ENCODE measurements at places on chromosomes 16 and 17.

GRCh38 chr16:79047337-79047736 lies 553.2 kb downstream of the MAF start:
- DNase-seq, result no peak

DNA sequence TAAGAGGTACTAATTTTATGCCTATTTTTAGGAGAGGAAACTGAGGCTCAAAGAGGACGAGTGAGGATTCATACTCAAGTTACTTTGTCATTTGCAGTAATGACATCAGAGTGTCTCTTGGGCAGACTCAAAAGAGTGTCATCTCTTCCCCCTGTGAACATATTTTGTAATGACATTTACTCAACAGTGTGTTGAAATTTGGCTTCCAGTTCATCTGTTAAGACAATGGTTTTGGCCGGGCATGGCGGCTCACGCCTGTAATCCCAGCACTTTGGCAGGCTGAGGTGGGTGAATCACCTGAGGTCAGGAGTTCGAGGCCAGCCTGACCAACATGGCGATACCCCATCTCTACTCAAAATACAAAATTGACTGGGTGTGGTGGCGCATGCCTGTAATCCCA lies 28.9 kb downstream of the WFDC1 start:
- DNase-seq, result no peak

GRCh38 chr17:67542219-67543114 lies 165.4 kb downstream of the PITPNC1 start:
- DNase-seq, result no peak

- no peak for DNase-seq
Measured at GRCh38 chr16:53626161-53626560, 77.5 kb downstream of the RPGRIP1L start.

DNA sequence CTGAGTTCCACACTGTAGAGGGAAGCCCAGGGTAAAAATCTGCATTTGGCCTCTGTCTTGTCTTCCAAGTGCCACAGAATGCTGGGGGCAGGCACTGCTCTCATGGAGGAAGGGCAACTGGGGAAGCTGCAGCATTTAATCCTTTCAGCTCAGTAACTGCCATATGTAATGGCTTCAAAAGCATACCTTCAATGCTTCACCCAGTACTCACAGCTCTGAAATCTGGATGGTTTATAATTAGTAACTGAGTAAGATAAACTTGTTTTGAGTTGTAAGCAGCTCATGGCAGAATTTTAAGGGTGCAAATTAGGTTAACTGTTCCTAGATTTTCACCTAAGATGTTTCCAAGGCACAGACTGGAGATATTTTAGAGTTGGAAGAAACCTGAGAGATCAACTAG lies 24.5 kb downstream of the PMP22 start:
- DNase-seq, result no peak

DNA sequence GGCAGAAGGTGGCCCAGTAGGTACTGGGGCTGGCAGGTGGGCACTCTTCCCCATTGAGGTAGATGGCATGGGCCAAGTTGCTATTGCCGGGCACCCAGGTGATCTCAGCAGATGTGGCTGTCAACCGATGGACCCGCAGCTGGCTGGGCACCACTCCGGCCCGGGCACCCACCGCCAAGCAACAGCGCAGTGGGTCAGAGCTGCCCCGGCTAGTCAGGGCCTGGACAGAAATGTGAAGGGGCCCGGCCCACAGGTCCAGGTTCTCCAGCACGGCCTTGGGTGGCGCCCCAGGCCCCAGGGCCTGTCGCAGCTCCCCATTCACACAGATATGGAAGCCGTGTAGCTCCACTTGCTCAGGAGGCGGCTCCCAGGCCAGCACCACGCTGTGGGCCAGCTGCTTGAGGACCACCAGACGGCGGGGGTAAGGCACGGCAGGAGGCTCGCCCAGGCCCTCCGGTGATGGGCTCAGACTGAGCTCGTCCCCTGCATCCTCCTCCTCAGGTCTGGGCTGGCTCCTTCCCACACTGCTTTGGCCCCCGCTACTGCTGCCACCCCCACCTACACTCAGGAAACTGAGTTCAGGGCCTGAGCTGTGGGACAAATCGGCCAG lies 16.5 kb downstream of the TSPOAP1 start:
- DNase-seq, result no peak

DNA sequence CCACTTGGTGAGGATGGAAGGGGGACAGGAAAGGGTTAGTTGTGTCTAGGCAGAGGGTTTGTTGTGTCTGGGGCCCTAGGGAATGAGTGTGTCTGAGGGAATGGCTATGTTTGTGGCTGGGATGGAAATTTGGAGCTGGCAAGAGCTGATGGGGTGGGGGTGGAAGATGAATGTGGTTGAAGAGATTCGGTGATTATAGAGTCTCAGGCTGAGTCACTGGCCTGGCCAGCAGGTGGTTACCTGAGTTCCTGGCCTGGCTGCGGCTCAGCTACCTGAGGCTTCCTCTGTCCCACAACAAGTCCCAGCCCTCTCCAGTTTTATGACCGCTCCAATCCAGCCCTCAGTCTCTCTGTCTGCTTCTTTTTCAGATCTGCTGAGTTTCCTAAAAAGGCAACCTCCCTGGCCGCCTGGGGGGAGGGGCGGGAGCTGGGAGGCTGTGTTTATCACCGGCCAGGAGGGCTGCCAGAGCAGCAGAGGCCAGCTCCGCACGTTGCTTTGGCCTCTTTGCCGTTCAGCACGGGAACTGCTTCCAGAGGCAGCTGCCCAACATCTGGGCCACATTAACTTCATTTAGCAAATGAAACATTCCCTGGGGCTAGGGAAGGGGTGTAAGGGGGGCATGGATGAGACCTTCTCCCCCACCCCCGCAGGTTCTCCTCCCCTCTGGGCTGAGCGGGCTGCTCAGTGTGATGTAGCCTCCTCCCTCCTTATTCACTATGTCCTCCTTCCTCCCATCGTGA lies 21.8 kb downstream of the ITGB3 start:
- peak; percentile 86 for DNase-seq

- no peak for DNase-seq
Measured at GRCh38 chr16:49494891-49495566, 121.4 kb downstream of the C16orf78 start.

GRCh38 chr17:27807567-27808470 lies 7.5 kb upstream of the NOS2 start:
- DNase-seq, result no peak

- DNase-seq, result no peak
Measured at GRCh38 chr17:77097631-77098180, 43.1 kb upstream of the SEC14L1 start.

- no peak for DNase-seq
Measured at GRCh38 chr16:726438-727290, at the start of the genes CCDC78 and HAGHL. TSS of gene CCDC78 (minus strand) at chr16:726443. CDS start at chr16:726367, 76 bp downstream. TSS of gene HAGHL (plus strand) at chr16:727106. CDS start at chr16:727510, 404 bp downstream.

GRCh38 chr16:86158688-86159360 lies 259.9 kb downstream of the IRF8 start:
- DNase-seq, result no peak

- no peak for DNase-seq
Measured at GRCh38 chr16:28597692-28598261, 927 bp upstream of the SULT1A2 start.

DNA sequence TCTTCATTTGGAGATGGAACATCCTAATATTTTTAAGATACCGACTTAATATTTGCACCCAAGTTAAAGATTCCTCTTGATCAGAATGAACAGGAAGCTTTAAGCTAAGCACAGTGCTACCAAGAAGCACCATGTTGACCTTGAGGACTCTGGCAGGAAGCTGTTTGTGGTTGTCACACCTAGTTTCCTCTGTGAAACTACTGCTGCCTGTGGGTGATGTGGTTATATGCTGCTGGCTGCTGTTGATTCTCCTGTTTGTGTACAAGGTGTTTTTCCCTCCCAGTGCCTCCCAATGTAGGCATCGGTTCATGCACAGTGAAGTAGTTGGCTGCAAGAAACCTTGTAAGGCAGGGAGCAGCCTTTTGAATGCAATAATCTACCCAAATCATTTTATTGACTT lies 23.4 kb downstream of the RBL2 start:
- DNase-seq, result no peak

DNA sequence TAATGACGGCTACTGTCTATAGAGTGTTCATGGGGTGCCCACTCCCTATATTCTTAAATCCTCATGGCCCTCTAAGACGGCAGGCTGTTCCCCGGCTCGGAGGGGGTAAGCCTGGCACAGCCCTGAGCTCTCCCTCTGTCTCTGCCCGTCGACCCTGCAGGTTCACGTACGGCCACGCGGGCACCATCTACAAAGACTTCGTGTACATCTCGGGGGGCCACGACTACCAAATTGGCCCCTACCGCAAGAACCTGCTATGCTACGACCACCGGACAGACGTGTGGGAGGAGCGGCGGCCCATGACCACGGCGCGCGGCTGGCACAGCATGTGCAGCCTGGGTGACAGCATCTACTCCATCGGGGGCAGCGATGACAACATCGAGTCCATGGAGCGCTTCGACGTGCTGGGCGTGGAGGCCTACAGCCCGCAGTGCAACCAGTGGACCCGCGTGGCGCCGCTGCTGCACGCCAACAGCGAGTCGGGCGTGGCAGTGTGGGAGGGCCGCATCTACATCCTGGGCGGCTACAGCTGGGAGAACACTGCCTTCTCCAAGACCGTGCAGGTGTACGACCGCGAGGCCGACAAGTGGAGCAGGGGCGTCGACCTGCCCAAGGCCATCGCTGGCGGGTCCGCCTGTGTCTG lies 13.2 kb downstream of the KLHL36 start:
- DNase-seq, result no peak

DNA sequence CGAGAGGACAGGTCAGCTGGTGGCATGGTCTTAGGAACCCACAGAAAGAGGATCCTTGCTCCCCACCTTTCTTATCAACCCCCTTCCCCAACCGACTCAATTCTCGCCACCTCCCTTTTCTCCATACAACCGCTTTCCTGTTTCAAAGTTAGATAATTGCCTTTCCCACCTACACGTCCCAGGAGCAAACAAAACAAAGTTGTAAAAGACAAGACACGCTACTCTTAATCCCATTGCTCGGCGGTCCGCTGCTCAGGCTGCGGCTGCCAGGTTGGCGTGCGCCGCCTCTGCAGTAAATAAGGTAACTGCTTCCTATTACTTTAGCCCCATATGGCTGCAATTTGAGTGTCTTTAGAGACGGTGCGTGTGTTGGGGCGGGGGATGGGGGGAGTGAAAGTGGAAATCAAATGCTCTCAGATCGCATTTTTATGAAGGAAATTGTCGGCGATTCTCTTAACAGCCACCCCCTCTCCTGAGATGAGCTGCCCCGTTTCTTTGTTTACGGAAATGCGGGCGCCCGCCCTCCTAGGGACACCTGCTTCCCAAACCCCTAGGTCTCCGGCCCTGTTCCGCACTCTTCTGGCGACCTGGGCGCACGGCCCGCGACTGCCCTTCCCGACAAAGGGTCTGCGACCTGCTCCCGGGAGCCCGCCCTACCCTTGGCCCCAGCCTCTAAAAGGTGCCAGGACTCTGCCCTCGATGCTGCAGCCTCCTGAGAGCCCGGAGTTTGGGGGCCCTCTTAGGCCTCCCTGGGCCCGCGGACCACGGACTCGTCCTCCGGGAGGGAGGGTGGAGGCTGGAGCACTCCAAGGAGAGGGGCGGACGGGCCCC lies 3.7 kb upstream of the CBX8 start:
- DNase-seq, result no peak

GRCh38 chr16:89090182-89090630 lies 3.4 kb upstream of the ACSF3 start:
- DNase-seq, result no peak

DNA sequence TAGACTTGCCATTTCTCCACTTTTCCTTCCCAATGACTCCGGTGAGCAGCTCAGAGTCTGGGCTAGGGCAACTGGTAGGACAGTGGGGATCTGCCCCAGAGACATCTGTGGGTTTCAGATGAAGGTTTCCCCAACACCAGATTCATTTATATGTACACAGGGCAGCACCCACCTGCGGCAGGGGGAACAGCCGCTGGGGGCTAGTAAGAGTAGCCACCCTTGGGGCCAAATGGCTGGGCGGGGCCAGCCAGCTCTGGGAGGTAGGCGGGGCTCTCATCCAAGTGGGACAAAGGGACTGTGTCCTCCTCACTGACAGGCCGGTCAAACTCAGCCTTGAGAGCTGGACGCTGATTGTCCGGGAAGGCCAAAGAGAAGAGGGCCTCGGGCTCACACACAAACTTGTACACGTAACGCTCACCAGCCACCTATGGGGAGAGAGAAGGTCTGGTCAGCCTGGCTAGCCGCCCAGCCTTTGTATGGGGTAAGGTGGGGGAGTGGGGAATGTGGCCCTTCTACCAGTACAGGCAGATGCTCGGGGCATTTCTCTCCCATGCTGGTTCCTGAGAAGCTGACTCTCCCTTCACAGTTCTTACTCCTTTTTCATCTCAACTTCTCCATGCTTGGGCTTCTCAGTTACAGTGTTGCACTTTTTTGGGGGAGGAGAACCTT lies 17.7 kb downstream of the ETV4 start:
- no peak for DNase-seq

DNA sequence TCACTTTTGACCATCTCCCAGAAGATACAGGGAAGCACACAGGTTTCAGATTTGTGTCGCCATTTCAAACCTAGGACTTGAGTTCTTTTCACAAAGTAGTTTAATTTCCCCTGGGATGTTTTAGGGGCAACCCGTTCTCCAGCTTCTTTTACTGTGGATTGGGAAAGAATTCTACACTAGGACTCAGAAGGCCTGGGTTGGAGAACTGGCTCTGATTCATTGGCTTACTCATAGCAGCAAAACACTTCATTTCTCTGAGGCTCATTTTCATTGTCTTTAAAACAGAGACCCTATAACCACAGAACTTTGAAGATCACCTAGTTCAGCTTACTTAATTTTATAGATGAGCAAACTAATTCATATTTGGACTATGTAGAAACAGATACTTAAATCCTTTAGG lies 175.9 kb upstream of the SALL1 start:
- DNase-seq, result peak; percentile 25

DNA sequence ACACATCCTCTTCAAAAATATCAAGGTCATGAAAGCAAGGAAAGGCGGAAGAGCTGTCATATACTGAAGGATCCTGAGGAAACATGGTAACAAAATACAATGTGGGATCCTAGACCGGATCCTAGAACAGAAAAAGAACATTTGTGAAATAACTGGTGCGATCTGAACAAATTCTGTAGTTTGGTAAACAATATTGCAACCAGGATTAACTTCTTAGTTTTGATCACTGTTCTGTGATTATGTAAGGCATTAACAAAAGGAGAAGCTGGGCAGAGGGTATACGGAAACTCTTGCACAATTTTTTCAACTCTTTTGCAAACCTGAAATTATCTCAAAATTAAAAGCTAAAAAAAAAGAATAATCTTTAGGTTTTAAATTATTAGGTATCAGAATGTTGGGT lies 109.7 kb downstream of the TRIM37 start:
- no peak for DNase-seq

- DNase-seq, result no peak
Measured at GRCh38 chr17:67492824-67493517, 115.9 kb downstream of the PITPNC1 start.

- no peak for DNase-seq
Measured at GRCh38 chr16:49811644-49812334, 44.1 kb downstream of the ZNF423 start.
